Type B pancreatic cell (in vitro differentiated cells): ENCODE measurements at places on chromosomes 4 and X. TPM values are rescaled to one million over a fixed set of nuclear protein-coding genes. Genes with fewer than 3 reads are reported as not detected.
A peak's percentile ranks its signal among the peaks of the same experiment; 100 is the strongest.

DNA sequence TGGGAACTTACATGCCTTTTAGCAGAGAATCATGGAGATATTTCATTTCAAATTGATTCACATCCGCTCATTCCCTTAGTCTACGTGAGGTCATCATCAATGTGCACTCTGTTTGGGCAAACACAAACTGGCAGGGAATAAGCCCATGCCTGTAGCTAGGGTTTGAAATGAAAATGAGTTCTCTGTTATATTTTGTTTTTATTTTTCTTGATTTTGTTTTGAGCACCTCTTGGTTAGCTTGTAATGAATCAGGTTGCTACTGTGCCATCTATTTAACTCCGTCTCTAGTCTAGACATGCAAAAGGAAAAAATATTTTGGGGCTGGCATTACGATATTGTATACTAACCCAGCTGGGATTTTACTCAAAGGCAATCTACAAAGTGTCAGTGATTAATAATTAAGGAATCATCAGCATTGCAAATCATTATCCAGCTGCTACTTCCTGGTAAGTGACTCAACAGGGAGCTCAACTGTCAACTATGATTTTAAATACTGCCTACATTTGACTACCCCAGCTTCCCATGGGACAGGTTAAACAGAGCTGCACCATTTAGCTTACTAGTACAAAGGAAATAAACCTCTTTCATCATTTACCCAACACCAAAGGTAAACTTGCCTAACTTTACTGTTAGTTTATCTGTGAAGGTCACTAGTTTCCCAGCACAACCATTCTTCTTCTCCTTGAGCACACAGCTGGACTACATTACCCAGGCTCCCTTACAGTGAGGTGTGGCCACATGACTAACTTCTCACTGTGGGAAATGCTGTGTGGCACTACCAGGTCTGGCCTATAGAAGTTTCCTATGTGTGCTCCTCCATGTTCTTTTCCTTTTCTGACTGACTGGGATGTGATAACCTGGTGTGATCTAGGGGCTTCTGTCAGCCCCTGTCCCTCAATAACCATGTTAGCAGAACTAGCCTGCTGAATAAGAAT is 21.2 kb upstream of the TRPC5OS start:
- H3K36me3 ChIP-seq: no peaks in the 10 kb centered on the region
- H3K27ac ChIP-seq: no peak overlapping the region
- peaks cover 1% of the 10 kb centered on the region for H3K27me3 ChIP-seq
- H3K4me3 ChIP-seq: no peak overlapping the region
- peaks cover 6% of the 10 kb centered on the region for H3K4me1 ChIP-seq

- peaks cover 8% of the 10 kb centered on the region for H3K36me3 ChIP-seq
- peak overlapping the region; percentile 65 for H3K27ac ChIP-seq
- no peaks in the 10 kb centered on the region for H3K27me3 ChIP-seq
- DNase-seq: no peak
- no peak overlapping the region for H3K4me3 ChIP-seq
These were observed 2.7 kb upstream of the RENBP start for GRCh38 chrX:153947009-153947769.

DNA sequence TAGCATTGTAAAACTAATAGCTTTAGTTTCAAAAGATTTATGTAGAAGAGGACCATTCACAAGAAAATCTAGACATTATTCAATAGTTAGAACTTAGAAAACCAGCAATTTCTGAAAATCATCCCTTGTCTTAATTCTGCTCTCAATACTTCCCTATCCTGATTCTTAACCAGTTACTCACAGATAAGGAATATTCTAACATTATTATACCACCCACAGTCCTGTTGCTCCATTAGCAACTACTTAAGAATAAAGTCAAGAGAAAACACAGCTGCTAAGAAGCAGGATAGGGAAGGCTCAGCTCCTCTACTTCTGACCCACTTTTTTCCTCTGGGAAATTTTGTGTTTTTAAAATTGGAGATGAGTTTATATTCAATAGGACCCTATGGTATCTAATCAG is 47.7 kb downstream of the PHKA1 start:
- H3K4me1 ChIP-seq: no peaks in the 10 kb centered on the region
- no peak overlapping the region for H3K4me3 ChIP-seq
- DNase-seq: no peak
- no peaks in the 10 kb centered on the region for H3K36me3 ChIP-seq
- H3K27me3 ChIP-seq: no peaks in the 10 kb centered on the region

DNA sequence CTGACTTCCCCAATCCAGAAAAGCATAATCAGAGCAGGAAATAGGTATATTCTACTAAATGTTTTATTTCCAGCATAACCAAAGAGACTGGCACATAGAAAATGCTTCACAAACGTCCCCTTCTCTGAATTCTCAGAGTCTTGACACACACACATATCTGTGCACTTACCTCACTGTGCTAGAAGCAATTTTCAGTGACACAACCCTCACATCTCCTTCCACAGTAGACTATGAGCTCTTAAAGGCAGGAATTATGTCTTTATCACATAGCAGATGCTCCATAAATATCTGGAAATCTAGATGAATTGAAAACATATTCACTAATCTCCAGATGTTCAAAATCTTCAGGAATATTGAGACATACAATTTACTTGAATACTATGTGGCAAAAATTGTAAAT is 5.9 kb downstream of the SOWAHB start:
- peaks cover 34% of the 10 kb centered on the region for H3K27me3 ChIP-seq
- H3K4me3 ChIP-seq: no peak overlapping the region
- no peaks in the 10 kb centered on the region for H3K36me3 ChIP-seq

DNA sequence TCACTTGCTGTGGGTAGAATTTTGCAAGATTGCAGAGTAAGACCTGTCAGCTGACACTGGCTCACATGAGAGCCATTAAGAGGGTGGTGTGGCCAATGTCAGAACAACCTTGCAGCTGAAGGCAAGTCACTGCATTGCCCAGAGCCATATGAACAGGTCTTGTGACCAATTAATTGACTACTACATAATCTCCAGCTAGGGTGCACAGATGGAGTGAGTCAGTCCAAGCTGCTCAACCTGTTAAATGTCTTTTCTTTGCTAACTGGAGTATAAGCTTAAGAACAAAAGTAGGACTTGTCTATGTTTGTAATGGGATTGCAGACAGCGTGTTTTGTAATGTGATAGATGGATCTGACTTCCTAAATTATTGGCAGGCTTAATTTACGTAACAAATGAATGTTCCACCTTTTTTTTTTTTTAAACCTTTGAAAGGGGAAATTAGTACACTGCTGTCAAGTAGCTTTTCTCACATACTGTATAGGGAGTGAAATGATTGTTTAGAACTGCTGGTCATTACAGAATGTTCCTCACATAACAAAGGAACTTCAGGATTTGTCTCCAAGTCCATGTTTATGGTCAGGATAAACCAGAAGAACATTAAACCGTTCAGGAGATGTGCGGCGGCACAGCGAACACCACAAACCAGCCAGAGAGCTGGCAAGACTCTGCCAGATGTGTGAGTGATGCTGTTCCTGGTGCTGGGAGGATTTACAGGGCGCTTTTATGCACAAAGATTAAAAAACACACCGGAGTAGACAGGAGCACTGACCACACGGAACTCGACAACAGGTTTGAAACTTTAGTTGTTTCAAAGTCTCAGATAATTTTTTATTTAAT is 37.0 kb downstream of the FNIP2 start:
- H3K27me3 ChIP-seq: no peaks in the 10 kb centered on the region
- no peaks in the 10 kb centered on the region for H3K36me3 ChIP-seq
- DNase-seq: no peak
- peaks cover 37% of the 10 kb centered on the region for H3K4me1 ChIP-seq

GRCh38 chr4:150261571-150261970 is 183.3 kb downstream of the DCLK2 start:
- H3K27me3 ChIP-seq: no peaks in the 10 kb centered on the region
- H3K36me3 ChIP-seq: peaks cover 41% of the 10 kb centered on the region
- H3K4me1 ChIP-seq: peaks cover 14% of the 10 kb centered on the region
- H3K4me3 ChIP-seq: no peak overlapping the region
- H3K27ac ChIP-seq: no peak overlapping the region

CXCL3 gene
- 5.2 and 5.9 TPM in 2 replicates for total RNA-seq

EFNB1 gene
- 35.9 and 63.7 TPM in 2 replicates for total RNA-seq

GRCh38 chr4:114161809-114162208 is 182.4 kb upstream of the ARSJ start:
- H3K27ac ChIP-seq: no peak overlapping the region
- peaks cover 4% of the 10 kb centered on the region for H3K4me1 ChIP-seq
- no peak for DNase-seq

DNA sequence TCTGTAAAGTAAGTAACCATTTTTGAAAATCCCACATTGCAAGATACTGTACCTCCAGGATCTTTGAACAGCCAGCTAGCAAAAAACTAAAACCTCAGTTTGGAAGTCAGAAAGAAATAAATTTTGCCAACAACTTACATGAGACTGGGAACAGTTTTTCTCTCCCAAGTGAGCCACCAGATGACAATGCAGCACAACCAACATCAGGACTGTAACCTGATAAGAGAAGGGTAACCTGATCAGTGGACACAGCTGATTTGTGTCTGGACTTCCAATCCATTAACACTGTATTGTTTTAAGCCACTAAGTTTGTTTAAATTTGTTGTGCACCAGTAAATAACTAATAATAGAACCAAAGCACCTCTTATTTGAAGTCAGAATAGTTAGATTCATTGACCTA is 923.3 kb downstream of the FAT4 start:
- no peak overlapping the region for H3K27ac ChIP-seq
- no peaks in the 10 kb centered on the region for H3K36me3 ChIP-seq
- no peak overlapping the region for H3K4me3 ChIP-seq
- no peak for DNase-seq
- peaks cover 5% of the 10 kb centered on the region for H3K4me1 ChIP-seq
- H3K27me3 ChIP-seq: no peaks in the 10 kb centered on the region

CD38 gene
- total RNA-seq: 0.34 and 0.36 TPM in 2 replicates

IGFBP7 gene
- 63.0 and 108 TPM in 2 replicates for total RNA-seq
